ENCODE measurements at places on chromosomes 16 and 17. TPM values are rescaled to one million over a fixed set of nuclear protein-coding genes. Genes with fewer than 3 reads are reported as not detected.

Gene MYLK3
- 2.4 TPM for total RNA-seq

Gene COQ9
- total RNA-seq: 107 TPM

Gene CHRNE
- not detected for total RNA-seq

Gene SALL1
- total RNA-seq: 0.07 TPM

Gene KRT222
- not detected for total RNA-seq

Gene NPIPB6
- 10.9 TPM for total RNA-seq

Gene WNT9B
- total RNA-seq: not detected

Gene CDRT15
- total RNA-seq: not detected

Gene VMO1
- 7.2 TPM for total RNA-seq

Gene MARVELD3
- not detected for total RNA-seq

Gene TMEM235
- total RNA-seq: not detected

Gene FOXJ1
- 0.16 TPM for total RNA-seq

Gene RSKR
- 2.6 TPM for total RNA-seq

Measured in gastrocnemius medialis (tissue), 4 donors.